ENCODE measurements at places on chromosomes 11 and 22.

DNA sequence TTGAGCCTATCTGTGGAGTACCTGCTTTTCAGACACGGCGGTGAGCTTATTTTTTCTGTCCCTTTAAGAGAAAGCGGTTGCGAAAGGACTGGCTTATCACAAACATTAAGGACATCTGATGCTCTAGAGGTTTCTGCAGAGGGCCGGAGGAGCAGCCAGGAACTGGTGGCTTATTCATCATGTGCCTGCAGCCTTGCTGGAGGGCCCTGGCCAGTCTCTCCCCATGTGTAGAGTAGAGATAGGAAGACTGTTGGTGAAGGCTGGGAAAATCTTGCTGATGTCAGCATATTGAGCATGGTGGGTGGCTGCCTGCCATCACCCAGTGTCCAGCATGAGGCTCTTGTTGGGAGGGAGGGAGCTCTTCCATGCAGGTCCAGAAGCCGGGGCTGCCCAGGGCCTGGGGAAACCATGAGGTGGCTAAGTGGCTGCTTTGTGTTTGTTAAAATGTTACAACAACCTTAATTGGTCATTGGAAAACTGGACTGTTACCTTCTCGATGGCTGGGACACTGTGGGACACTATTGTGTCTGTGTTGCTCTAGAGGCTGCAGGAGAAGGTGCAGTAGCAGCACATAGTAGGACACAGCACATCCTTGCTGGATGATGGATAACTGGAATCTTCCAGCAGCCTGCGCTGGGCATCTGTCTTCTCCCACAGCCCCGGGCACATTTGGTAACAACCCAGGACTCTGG is 54.3 kb downstream of the TSPAN18 start:
- peaks cover 2% of the 10 kb centered on the region for H3K36me3 ChIP-seq
- no peaks in the 10 kb centered on the region for H3K27me3 ChIP-seq
- DNase-seq = no peak
- H3K27ac ChIP-seq = no peak overlapping the region
- no peak overlapping the region for H3K4me3 ChIP-seq

DNA sequence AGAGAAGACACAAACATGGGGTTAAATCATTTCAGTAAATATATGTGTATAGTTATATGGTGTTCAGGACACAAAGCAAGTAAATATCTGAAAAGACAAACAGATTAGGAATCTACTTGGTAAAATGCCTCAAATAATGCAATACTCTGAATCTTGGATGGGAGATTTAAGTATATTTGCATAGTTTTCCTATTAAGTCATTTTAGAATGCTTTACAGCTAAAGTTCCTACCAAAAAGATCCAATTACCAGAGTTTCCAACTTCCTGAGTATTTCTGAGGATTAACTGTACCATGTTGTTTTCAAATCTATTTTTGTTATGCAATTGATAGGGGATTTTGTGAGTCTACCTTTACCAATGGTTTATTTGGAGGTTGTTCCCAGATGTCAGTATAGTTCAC is 424.4 kb upstream of the CCDC179 start:
- no peak for DNase-seq
- no peak overlapping the region for H3K27ac ChIP-seq
- no peaks in the 10 kb centered on the region for H3K27me3 ChIP-seq
- H3K4me3 ChIP-seq = no peak overlapping the region
- H3K4me1 ChIP-seq = no peaks in the 10 kb centered on the region

GRCh38 chr11:14253421-14253820 is 105.6 kb downstream of the RRAS2 start:
- H3K27me3 ChIP-seq = no peaks in the 10 kb centered on the region
- peaks cover 10% of the 10 kb centered on the region for H3K4me1 ChIP-seq
- no peak overlapping the region for H3K4me3 ChIP-seq
- no peak for DNase-seq

DNA sequence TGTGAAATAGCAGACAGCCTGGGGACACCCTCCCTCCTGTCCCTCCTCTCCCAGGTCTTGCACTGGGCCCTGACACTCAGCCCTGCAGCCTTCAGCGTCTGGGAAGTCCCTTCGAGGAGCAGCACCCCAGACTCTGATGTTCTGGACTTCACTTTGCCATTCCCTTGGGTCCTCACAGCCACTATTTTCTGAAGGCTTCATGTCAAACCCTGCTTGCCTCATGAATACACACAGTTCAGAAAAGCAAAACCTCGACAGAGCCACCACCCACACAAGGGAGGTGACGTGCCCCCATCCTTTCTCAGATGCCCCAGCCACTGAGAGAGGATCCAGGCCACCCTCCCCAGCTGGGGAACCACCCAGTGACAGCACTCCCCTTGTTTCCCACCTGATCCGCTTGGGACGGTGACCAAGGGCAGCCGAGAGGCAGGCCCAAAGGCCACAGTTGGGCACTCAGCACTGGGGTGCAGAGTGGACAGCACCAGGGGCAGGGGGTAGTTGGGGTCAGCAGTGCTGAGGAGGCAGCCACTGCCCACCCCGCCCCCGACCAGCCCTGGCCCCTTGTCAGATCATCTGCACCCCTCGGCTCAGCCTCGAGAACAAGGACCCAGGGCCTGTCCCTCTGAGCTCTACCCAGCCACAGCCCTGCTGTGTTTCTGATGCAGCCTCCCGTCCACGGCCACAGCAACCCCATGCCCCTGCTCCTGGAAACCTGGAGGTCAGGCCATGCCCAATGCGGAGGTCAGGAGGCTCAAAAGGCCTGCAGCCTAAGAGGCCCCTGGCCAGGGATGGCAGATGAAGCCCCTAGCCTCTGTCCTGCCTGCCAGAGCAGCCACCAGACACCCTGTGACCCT is 3.1 kb upstream of the TNNT3 start:
- H3K27me3 ChIP-seq = no peaks in the 10 kb centered on the region
- no peak overlapping the region for H3K4me3 ChIP-seq
- H3K27ac ChIP-seq = no peak overlapping the region
- no peak for DNase-seq
- no peaks in the 10 kb centered on the region for H3K36me3 ChIP-seq
- no peaks in the 10 kb centered on the region for H3K4me1 ChIP-seq

GRCh38 chr11:40094954-40095353 is 1364.5 kb downstream of the LRRC4C start:
- H3K36me3 ChIP-seq = no peaks in the 10 kb centered on the region
- no peaks in the 10 kb centered on the region for H3K4me1 ChIP-seq
- H3K4me3 ChIP-seq = no peak overlapping the region
- no peak overlapping the region for H3K27ac ChIP-seq

- H3K27me3 ChIP-seq = peaks cover 61% of the 10 kb centered on the region
- DNase-seq = no peak
- H3K4me1 ChIP-seq = peaks cover 19% of the 10 kb centered on the region
- no peak overlapping the region for H3K27ac ChIP-seq
Observed at GRCh38 chr11:77042111-77042726, 8.0 kb downstream of the B3GNT6 start.

- H3K27me3 ChIP-seq = peaks cover 13% of the 10 kb centered on the region
- no peak overlapping the region for H3K4me3 ChIP-seq
- no peaks in the 10 kb centered on the region for H3K36me3 ChIP-seq
- DNase-seq = no peak
Observed at GRCh38 chr22:19755722-19756287, 4.8 kb upstream of the TBX1 start.

DNA sequence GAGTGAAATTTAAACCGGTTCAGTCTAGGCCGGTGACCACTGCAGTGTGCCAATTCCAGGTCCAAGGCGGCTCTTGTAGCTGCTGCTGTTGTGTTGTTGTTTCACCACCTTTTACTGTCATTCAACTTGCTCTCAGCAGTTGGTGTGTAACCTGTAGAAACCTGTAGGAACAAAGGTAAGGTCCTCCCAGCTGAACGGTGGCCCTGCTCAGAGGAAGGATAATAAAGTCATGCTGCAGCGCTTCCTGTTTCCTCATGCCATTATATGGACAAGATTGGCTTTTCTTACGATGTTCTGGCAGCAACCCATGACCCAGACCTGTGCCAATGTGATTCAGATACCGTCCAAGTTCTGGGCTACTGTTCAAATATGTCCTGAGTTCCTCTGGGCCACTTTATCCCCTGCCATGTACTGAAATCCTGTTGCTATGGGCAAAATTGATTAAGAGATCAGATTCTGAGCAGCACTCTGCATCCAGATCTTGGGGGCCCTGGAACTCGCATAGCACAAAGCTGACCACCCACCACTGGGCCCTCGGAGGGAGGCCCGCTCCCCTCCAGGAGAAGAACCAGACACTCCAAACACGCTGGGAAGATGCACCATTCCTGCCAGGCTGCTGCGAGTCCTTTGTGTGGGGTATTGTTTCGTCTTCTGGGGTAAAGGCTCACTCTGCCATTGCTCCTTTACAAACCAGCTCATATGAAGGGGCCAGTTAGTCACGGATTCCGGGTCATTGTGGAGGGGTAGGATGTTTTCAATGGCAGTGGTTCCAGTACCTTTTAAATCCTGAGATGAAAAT is 13.2 kb downstream of the FAM181B start:
- DNase-seq = no peak
- H3K27me3 ChIP-seq = no peaks in the 10 kb centered on the region
- no peak overlapping the region for H3K4me3 ChIP-seq
- no peak overlapping the region for H3K27ac ChIP-seq

DNA sequence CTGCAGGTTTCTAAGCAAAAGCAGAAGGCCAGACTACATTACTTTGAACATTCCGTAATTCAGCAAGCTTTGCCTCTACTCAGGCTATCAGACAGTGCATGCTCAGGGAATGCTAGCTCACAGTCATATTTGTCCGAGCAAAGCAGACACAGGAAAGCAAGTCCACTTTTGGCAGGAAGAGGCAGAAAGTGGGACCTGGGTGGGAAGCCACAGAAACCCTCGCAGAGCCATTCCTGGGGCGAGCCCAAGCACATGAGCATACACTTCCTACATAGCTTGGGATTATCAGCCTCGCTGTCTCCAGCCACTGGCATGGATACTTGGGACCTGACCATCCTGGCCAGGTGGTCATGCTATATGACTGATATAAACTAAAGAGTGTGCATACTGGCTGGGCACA is 113.3 kb downstream of the TRIM29 start:
- peaks cover 29% of the 10 kb centered on the region for H3K27me3 ChIP-seq
- H3K4me3 ChIP-seq = no peak overlapping the region
- no peak overlapping the region for H3K27ac ChIP-seq

- no peak overlapping the region for H3K27ac ChIP-seq
- H3K4me3 ChIP-seq = peak overlapping the region; percentile 91
- H3K27me3 ChIP-seq = no peaks in the 10 kb centered on the region
Observed at GRCh38 chr11:110295531-110296225, 736 bp downstream of the RDX start.

DNA sequence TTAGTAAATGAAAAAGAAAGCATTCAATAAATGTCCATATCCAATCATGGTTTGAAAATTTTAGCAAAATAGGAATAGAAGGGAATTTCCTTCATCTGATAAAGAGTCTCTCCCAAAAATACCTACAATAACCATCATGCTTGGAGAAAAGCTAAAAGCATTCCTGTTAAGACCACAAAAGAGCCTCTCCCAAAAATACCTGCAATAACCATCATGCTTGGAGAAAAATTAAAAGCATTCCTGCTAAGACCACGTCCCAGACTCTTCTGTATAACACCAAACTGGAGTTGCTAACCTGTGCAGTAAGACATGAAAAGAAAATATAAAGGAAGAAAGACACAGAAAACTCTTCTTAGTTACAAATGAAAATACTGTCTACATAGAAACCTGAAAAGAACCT is 69.4 kb downstream of the LINC01488 start:
- H3K27ac ChIP-seq = no peak overlapping the region
- no peaks in the 10 kb centered on the region for H3K36me3 ChIP-seq
- H3K4me1 ChIP-seq = no peaks in the 10 kb centered on the region
- DNase-seq = no peak

- no peak overlapping the region for H3K27ac ChIP-seq
- H3K36me3 ChIP-seq = no peaks in the 10 kb centered on the region
- H3K4me3 ChIP-seq = no peak overlapping the region
Observed at GRCh38 chr22:33883561-33883960, 36.7 kb downstream of the LARGE1 start.

GRCh38 chr22:28442264-28442710 is 237.4 kb downstream of the TTC28 start:
- H3K4me1 ChIP-seq = peaks cover 5% of the 10 kb centered on the region
- peak overlapping the region; percentile 51 for H3K4me3 ChIP-seq
- H3K36me3 ChIP-seq = no peaks in the 10 kb centered on the region
- peak; percentile 42 for DNase-seq
- H3K27ac ChIP-seq = no peak overlapping the region

DNA sequence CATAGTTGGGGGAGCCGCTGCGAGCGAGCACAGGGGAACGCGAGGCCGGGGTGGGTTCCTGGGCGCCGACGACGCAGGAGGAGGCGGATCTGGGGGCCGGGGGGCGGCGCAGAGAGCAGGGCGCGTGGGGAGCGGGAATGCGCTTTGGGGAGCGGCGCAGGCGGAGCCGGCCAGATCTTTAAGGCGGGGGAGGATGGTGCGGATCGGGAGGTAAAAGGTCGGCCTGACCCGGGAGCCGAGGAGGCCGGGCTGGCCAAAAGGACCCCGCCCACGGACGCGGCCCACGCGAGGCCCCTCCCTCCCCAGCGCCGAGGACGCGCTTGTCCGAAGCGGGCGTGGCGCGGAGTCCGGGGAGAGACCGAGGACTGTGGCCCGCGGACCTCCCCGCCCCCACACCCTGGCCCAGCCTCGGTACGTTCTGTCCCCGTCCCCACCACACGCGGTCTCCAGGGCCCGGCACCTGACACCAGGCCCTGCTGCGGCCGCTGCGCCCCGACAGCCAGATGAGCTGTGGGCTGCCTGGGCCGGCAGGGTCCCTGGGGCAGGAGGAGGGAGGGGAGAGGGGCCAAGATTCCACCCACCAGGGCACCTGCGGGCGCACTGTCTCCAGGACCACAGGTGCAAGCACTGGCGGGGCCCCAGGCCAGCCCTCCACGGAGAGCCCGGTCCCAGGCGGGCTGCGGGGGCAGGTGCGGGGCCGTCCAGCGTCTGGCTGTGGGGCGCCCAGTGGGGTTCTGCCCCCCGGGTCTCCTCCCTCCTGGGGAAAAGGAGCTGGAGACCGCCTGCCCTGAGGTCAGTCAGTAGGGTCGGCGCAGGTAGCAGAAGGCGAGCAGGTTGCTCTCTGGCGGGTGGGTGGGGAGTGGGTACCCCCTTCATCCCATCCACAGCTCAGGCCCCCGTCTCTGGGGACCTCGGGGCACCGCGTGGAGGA is 10.9 kb downstream of the PIM3 start:
- H3K27ac ChIP-seq = peak overlapping the region; percentile 83
- H3K27me3 ChIP-seq = no peaks in the 10 kb centered on the region
- no peak for DNase-seq
- no peaks in the 10 kb centered on the region for H3K36me3 ChIP-seq

DNA sequence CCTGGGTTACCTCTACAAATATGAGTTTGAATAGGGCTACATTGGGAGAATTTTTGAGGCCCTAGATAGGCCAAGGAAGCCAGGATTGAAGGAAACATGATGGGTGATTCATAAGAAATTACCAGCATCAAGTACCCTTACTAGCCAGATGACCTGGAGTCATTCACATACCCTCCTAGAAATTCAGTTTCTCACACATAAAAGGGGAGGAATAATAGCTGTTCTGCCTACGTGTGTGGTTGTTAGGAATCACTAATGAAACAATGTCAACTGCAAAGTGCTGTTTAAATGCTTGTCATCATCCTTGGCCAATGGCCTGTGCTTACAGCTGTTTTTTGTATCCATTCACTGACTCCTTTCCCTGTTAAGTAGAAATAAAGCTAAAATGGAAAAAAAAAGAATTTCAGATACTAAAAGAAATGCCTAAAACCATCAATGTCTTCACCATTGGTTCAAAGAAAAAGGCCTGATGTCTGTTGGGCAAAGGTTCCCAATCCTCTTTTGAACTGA is 114.4 kb downstream of the NCAM1 start:
- H3K36me3 ChIP-seq = no peaks in the 10 kb centered on the region
- no peak overlapping the region for H3K4me3 ChIP-seq
- no peak overlapping the region for H3K27ac ChIP-seq
- no peak for DNase-seq
- no peaks in the 10 kb centered on the region for H3K4me1 ChIP-seq

GRCh38 chr11:66609721-66610617 is 6.5 kb upstream of the RBM14 start:
- peak overlapping the region; percentile 41 for H3K27ac ChIP-seq
- H3K4me3 ChIP-seq = no peak overlapping the region
- no peaks in the 10 kb centered on the region for H3K4me1 ChIP-seq
- H3K27me3 ChIP-seq = no peaks in the 10 kb centered on the region
- DNase-seq = no peak

All from T-cell (primary cell).